ENCODE measurements at places on chromosomes 4 and X.

DNA sequence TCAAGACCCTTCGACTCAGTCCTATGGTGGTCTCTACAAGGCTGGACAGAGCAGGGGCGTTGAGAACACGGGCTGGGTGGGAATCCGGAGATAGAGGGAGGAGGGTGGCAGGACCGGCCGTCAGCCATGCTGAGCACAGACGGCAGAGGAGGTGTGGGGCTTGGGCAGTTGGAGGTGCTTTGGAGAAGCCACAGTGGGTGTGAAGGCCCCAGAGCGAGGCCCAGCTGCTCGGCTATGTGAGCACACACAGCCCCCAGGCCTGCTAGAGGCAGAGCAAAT lies 4.2 kb downstream of the PDE6B start:
- no peak for DNase-seq

- DNase-seq: no peak
Observed at GRCh38 chr4:63556332-63556731, 852.9 kb downstream of the TECRL start.

GRCh38 chr4:41360214-41360920 lies 103.6 kb downstream of the UCHL1 start:
- DNase-seq: peak; percentile 88

DNA sequence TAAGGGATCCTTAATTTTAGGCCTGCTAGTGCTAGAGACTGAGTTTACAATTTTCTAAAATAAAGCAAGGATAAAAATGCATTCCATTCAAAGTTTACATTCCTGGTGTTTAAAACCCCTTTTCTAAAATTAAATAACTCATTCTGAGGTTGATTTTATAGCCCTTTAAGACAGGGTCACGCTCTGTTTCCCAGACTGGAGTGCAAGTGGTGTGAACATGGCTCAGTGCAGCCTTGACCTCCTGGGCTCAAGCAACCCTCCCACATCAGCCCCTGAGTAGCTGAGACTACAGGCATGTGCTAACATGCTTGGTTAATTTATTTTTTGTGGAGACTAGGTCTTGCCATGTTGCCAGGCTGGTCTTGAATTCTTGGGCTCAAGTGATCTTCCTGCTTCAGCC lies 6.8 kb upstream of the CDKL2 start:
- no peak for DNase-seq

DNA sequence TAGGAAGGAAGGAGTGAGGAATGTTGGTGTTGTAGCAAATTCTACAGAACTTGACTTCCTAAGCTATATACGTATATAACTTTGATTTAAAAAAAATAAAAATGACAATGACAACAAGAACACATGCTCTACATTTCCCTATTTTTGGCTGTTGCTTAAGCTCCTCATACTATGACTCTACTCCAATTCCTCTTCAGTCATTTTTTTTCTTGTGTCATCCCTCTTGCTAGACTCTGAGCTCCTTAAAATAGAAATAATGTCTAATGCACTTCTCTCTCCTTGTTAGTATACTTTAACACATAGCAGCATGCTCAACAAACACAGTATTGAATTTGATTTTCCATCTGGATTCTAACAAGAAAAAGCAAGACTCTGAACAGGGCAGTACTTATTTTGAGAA lies 144.0 kb downstream of the HDX start:
- no peak for DNase-seq

GRCh38 chr4:85812776-85813175 lies 337.8 kb downstream of the ARHGAP24 start:
- no peak for DNase-seq

DNA sequence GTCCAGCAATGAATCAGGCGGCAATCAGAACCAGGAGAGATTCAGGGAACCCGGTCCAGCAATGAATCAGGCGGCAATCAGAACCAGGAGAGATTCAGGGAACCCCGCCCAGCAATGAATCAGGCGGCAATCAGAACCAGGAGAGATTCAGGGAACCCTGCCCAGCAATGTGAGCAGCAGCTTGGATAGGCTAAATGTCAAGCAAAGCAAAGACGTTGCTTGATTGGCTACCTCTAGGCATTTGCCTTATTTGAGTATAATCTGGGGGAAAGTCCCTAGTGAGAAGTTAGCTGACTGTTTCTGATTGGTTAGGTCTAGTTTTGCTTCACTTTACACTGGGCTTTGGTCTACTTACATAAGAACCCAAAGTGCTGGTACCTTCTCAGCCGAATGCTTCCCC lies 1212.2 kb upstream of the TENM3 start:
- DNase-seq: no peak

GRCh38 chr4:158870626-158871334 lies 102.0 kb downstream of the FNIP2 start:
- no peak for DNase-seq

- no peak for DNase-seq
Observed at GRCh38 chrX:39308126-39308525, 506.9 kb downstream of the MID1IP1 start.

DNA sequence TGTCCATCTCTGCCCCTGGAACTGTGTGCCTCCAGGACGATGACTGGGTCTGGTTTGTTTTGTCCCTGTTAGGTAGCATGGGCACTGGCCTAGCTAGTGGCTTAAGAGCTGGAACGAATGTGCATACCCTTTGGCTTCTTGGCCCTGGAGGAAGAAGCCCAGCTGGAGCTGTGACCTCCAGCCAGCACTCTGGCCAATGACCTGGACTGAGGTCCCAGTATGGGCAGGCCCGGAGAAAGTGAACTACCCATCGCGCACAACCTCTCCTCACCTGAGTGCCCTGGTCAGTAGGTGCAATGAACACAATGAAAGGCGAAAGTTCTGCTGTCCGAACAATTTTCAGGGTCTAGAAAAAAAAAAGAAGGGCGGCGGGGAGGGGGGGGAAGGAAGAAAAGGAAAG lies 18.3 kb downstream of the DKC1 start:
- DNase-seq: no peak

DNA sequence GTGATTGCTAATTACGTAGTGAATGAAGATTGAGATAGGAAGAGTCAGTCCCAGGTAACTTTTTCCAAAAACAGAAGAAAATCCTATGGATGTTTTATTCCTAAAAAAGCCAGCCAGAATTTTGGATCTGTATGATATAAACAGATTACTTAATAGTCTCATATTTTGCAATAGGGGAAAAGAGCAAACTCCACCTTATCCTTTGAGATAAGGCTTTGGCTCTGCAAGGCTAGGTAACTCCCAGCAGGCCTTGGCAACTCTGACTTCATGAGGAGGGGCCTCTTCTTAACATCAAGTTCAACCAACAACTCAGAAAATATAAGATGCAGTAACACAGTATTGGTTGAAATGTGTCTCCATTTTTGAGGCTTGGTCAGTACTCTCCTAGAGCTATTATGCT lies 98.7 kb upstream of the SLC4A4 start:
- DNase-seq: no peak

GRCh38 chr4:122341886-122342285 lies 36.9 kb upstream of the ADAD1 start:
- DNase-seq: no peak

GRCh38 chr4:19700992-19701391 lies 550.7 kb upstream of the SLIT2 start:
- no peak for DNase-seq

DNA sequence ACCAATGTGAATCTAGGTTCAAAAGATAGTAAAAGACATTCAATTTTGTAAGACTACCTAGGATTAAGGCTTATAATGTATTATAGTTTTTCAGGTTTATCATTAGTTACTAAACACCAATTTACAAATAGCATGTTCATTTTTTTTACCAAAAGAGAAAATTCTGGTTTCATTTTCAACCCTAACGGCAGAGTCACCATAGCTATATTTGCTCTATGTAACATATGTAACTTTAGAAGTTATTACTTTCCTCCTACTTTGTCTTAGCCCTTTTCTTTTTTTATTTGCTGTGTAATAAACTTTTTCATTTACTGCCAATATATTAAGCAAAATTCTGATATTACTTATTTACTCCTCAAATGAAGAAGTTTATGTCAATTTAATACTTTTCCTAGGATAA lies 639.6 kb downstream of the ARAP2 start:
- no peak for DNase-seq
